Mammary microvascular endothelial cell (primary cell): ENCODE measurements at places on chromosomes 3 and 15. TPM values are rescaled to one million over a fixed set of nuclear protein-coding genes. Genes with fewer than 3 reads are reported as not detected.

Gene PCCB
- 54.1 and 64.5 TPM in 2 replicates for total RNA-seq

Gene GOLGA8S
- 0.07 TPM in 1 of 2 replicates, not detected in the other for total RNA-seq

Gene AGBL1
- total RNA-seq: not detected in 2 replicates

Gene TSC22D2
- total RNA-seq: 12.5 and 14.8 TPM in 2 replicates

Gene ITIH1
- total RNA-seq: not detected in 2 replicates

Gene CD200
- 1.4 and 1.7 TPM in 2 replicates for total RNA-seq

Gene STAB1
- total RNA-seq: 149 and 154 TPM in 2 replicates
